ENCODE measurements at places on chromosomes 13 and 19.

DNA sequence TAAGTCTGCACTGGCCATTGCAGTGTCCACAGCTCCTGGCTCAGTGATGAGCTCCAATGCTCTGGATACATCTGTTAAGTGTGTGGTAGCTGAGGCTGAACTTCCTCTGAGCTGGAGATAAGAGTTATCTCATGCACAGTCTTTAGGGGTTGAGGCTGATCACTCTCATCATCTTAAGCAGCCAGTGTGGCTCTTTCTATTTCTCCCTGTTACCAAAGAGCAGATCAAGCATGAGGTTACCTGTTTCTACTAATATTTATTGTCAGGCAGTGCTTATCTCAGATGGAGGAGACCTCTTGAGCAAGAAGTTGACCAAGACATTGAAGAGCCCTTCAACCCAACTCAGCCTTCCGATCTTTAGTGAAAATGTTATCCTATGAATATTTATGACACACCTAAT, 6.6 kb upstream of the OR10H2 start:
- no peak for DNase-seq

- no peak for DNase-seq
Observed at GRCh38 chr13:110536006-110536693, 25.4 kb downstream of the RAB20 start.

DNA sequence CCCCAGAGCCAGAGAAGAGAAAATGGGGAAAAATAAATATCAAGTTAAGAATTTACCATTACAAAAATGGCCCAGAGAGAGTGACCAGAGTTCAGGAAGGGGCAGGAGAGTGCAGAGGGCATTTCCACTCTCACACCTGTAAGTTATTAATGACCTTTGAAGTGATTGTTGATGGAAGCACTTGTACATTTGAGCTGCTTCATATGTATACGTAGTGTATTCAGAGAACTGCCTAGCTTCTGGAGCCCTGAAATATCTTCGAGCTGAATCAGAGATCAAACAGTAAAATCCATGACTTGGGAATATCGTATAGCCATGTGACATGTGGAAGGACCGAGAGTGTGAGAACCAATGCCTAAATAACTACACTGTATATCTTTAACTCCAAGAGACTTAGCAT, 49.2 kb upstream of the PCCA start:
- peak; percentile 61 for DNase-seq

DNA sequence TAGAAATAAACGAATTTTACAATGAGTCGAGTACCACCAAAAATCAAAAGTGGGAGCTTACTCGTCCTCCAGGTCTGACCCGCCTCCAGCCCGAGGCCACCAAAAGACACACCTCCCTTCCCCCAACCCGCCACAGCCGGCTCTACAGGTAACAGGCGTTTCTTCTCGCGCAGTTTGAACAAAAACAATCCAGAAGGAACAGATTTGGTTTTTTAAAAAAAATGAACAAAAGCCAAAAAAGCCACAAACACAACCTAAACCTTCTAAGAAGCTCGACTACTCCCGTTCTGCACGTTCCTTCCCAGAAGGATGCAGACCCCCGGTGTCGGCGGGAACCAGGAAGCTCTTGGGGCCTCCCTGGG, 671 bp downstream of the ZDHHC20 start:
- peak; percentile 67 for DNase-seq

DNA sequence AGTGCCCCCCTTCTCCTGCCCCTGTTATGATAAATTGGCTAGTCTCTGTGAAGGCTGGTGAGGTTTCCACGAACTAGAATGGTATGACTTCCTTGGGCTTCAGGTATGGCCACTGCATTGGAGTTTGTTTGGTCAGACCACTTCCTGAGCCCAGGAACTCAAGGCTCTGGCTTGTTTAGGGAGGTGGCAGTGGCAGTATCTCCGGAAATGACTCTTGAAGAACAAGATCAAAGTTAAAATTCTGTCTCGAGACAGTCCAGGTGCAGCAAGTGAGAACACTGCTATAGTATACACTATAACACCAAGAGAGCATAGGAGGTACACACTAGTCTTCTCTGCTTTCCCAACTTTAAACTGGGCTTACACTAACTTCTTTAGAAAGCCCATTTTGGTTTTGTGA, 309.1 kb downstream of the KLF12 start:
- no peak for DNase-seq

DNA sequence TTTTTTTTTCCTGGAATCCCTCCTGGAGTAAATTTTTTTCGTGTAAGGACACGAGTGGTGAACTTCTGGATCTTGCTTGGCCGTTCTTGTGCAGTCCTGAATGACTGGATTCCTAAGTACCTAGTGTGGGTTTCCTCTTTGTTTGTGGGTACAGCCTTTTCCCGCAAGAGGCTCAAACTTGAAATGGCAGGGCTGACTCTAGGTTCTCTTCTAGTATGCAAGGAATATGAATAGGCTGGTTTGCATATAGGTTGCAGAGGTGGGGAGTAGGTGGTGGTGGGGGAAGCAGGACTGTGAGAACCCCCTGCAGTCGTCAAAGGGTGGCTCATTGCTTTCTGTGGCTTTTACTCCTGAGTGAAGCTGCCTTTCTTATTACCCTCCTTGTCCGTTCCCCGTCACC, 13.6 kb downstream of the UBAC2 start:
- DNase-seq, result no peak

GRCh38 chr19:51803967-51804366, 9.0 kb downstream of the FPR3 start:
- no peak for DNase-seq

- DNase-seq, result peak; percentile 73
Observed at GRCh38 chr19:3606690-3607289, at the start of gene TBXA2R. TBXA2R (minus strand) TSS chr19:3606875; CDS start chr19:3600634, 6,241 bp downstream.

DNA sequence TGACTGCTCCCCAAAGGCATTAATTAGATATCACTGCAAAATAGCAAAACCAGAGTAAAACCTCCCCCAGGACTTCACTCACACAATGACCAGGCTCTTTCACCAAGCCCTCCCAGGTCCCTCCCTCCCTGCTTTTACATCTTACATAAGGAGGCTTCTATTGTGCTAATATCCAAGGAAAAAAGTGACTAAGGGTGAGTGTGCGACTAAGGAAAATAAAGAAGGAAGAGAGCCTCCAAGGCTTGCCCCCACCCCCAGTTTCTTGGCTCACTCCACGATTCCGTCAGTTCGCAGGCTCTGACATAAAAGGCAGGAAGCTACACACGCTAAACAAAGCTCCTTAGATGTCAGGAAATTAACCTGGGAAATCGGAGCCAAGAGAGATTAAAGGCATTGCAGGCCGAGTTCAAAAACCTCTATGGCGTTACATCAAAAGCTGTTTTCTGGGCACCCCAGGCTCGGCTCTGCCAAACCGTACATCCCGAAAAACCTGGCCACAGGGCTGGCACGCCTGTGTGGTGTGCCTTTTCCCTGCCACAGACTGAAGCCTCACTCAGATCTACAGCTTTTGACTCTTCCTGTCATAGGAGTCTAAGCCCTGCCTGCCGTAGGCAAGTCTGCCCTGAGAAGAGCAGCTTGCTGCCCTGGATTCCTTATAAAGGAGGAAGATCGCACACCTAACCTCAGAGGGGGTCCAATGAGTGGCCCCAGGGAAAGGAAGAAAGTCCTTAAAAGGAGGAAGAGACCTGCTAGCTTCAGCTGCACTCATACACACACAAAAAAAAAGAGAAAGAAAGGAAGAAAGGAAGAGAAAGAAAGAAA, 67.0 kb upstream of the SERP2 start:
- DNase-seq, result peak; percentile 84

Measured in NCI-H69 (cell line).